ENCODE measurements at places on chromosomes 7 and 10.

GRCh38 chr10:113712755-113713639 lies 33.3 kb downstream of the CASP7 start:
- no peak for DNase-seq

- no peak for DNase-seq
Measured at GRCh38 chr7:146176860-146177259, 60.3 kb downstream of the CNTNAP2 start.

GRCh38 chr7:140773104-140773503 lies 76.6 kb downstream of the NDUFB2 start:
- DNase-seq: no peak

GRCh38 chr10:109820620-109821405 lies 102.5 kb downstream of the XPNPEP1 start:
- DNase-seq: no peak

DNA sequence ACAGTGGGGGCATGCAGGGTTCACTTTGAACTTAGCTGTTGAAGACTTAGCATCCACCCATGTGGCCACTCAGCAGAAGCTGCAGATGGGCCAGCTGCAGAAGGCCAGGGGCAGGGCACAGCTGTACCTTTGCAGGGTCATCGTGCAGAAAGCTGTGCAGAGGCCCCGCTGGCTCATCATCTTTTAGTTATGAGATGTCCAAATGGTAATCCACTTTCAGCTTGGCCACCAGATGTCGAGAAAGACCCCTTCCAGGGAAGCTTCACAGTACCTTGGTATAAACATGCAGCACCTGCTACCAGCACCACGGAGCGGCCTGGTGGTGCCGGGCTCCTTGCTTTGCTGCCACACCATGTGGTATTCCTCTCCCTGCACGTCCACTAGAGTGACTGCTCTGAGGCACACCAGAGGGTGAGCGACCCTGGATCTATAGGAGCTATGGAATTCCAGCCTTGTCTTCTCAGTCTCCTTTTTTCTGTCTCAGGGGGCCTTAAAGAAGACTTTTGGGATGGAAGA lies 74.2 kb upstream of the LAMB4 start:
- no peak for DNase-seq

- no peak for DNase-seq
Measured at GRCh38 chr7:68224041-68224741, 1227.6 kb downstream of the TYW1 start.

GRCh38 chr10:14671386-14671831 lies 103.3 kb downstream of the FAM107B start:
- DNase-seq: no peak

DNA sequence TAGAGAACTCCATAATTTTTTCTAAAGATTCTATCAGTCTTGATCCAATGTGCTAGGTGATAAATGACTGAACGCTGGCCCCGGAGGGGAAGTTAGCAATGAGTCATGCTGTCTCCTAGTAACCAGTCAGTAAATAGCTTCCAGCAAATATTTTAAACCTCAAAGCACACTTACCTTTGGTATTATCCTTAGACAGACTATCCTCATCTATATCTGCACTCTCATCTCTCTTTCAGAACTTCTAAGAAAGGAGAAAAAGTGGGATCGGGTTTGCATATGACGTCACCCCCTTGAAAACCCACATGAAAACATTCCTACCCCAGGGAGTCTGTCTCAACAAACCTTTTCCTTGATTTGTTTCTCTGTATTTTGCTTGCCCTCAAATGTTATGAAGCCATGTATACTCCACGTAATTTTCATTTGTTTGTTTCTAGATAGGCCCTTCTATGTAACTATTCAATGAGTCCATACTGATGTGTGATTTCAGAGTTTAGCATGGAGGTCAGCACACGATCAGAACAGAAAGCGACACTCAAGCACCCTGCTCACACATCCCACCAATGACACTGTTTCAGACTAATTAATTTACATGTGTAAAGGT lies 174.9 kb upstream of the NRP1 start:
- no peak for DNase-seq

DNA sequence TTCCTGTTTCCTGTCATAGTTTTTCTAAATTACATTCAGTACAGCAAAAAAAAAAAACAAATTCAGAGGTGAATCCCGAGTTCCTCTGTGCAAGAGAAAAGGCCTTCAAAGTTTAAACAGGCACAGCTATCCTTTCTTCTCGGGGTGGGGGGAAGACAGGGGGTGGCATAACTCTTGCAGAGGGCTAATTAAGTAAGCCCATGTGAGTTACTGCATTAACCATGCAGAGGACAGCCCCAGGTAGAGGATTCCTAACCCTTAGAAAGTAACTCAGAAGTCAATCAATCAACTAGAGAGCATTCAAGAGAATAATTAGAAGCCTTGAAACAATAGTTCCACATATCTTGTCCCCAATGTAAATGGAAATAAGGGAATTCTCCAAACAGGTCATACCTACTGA lies 170.9 kb downstream of the CSTF2T start:
- no peak for DNase-seq
